ENCODE measurements at places on chromosomes 6 and 20.

DNA sequence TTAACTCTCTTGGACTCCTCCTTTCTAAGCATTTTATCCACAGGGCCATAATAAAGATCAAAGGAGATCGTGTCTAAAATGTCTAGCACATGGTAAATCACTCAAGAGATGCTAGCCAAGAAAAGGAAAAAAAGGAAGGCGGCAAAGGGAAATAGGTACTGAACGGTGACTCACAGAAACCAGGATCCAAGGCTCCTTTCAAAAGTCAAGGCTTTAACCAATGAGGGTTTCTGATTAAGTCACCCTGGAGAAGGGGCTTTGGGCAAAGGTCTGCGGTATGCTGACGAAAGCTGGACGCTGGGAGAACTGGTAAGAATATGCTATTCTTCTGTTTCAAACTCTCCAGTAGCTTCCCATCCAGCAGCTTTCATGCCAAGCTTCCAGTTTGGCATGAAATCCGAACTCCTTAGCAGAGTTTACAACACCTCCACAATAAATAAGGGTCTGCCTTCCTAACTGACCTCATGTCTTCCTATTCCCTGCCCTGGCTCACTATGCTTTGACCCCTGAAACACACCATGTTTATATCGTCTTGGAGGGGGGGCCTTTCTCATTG, 1.0 kb downstream of the TOMM34 start:
- no peak for DNase-seq

DNA sequence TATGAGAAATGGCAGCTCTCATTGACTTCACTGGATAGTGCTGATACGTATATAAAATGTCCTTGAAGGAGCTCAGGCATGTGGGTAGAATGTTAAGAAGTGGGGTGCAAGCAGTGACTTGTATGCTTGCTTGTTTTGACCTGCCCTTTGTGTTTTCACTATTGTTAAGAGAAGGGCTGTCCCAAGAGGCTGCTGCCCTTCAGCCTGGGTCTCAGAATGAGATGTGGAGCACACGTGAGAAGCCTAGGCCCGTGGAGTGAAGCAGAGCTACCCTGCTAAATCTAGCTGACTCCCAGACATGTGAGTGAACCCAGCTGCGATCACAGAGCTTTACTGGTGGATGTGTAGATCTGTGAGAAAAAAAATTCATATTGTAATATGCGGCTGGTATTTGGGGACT, 305.3 kb upstream of the RGS17 start:
- no peak for DNase-seq

DNA sequence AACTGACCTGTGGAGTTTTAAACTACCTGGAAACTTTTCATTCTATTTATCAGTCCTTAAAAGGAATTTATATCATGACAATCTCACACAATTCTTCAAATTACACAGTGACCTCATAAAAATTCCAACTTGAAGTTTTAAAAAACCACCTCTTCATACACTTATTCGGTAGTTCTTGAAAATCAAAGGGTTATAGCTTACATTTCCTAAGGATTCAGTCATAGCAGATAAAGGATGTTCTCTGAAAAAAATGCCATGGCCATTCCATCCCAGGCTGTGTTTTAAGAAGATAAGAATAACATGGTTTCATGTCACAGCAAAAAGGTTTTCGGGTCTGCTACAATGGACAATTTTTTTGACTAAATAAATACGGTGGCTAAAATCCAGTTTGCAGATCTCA, 41.2 kb downstream of the GOPC start:
- no peak for DNase-seq

DNA sequence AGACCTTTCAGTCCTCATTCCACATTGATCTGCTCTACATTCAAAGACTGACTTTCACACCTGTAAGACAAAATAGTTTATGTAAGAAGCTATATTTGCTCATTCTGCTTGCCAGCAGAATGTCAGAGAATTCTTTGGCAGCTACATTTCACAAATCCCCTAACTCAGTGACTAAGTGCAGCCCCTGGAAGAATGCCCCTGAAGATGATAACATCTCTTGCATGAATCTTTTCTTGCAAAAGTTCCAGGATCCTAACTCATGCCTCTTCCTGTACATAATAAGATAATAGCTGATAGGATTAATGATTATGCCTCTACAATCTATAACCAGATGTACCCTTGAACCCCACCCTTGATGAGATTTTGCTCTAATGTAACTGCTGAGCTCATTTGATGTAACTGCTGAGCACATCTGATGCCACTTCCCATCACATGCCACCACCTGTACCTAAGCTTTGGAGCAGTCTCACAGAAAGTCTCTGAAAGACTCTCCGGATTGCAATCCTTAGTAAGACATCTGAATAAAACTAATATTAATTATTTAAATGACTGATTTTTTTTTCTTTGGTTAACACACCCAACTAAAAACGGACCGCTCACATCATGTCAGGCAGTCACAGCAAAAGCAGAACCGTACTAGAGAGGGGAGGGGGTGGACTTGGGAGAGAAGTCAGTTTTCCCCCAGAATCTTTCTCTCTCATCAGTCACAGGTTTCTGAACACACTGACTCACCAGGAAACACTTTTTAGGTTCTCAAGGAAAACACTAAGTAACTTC, 684 bp upstream of the DNAH8 start:
- no peak for DNase-seq

- DNase-seq: no peak
Observed at GRCh38 chr6:57303931-57304681, 13.3 kb upstream of the PRIM2 start.

DNA sequence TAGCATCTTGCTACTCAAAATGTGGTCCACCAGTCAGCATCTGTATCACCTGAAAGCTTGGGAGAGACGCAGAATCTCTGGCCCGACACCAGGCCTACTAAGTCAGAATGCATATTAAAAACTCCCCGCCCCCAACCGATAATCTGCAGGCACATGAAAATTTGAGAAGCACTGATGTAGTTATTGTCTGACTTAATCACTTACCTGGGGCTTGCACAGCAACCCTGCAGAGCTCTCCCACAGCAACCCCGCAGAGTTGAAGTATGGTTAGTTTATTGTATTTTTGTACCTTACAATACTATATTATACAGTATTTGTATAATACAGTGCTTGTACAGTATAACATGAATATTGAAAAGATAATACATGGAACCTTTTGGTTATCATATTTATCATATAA, 53.7 kb downstream of the KLHL31 start:
- DNase-seq: no peak

DNA sequence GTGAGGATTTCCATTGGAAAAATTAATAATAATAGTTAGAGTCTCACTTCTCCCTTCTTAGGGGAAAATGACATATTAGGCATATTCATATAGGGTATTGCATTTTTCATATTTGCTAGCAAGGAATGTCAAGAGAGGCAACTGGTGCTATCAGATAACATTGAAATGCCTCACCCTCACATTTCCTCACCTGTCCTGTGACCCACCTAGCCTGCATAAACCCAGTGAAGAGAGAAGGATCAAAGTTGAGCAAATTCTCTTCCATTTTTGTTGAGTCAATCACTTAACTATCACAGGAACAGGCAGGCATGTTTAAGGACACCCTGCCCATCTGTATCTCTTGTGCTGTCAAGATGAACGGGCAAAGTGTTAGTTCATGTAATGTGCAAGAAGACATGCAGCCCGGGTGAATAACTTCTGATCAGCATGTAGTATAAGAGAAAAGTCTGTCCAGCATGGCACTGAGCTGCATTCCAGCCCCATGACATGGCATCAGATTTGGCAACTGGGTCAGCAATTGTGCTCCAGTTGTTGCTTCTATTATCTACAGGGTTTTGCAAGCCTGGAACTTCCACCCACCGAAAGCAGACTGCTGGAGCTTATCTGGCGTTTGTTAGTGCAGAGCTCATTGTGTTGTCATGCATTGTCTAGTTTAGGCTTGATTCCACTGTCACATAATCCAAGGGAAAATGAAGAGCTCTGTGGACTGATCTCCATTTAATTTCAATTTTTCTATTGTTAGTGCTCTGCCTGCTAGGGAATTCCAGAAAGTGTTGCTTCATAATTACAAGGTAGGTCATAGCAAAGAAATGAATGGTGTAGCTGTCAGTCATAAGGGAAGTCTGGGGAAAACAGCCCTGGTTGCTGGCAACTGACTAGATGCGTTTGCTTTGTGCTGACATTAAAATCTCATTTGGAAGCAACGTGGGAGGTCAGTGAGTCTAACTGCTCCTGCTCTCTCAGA, 138.4 kb upstream of the TNFAIP3 start:
- DNase-seq: no peak

GRCh38 chr6:134640975-134641429, 308.9 kb downstream of the ALDH8A1 start:
- peak; percentile 85 for DNase-seq

DNA sequence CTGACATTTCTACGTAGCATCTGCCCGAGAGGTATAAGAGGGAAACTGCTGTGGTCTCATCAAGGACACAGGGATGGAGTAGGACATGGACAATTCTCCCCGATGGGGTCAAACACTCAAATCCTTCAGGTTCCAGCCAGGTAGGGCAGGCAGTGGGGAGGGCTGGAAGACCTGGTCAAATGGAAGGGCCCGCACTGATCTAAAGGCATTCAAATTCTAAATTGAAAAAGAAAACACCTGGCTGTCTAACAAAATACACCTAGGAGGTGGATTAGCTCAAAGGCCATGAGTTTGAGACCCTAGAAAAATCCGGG, 8.2 kb downstream of the DUSP15 start:
- DNase-seq: no peak

- no peak for DNase-seq
Observed at GRCh38 chr20:51910321-51911050, 108.2 kb upstream of the SALL4 start.

- no peak for DNase-seq
Observed at GRCh38 chr6:4459032-4459431, 317.2 kb upstream of the CDYL start.

GRCh38 chr6:10534419-10534762, 13.2 kb downstream of the GCNT2 start:
- no peak for DNase-seq

GRCh38 chr6:5121956-5122355, 36.8 kb downstream of the PPP1R3G start:
- DNase-seq: no peak

DNA sequence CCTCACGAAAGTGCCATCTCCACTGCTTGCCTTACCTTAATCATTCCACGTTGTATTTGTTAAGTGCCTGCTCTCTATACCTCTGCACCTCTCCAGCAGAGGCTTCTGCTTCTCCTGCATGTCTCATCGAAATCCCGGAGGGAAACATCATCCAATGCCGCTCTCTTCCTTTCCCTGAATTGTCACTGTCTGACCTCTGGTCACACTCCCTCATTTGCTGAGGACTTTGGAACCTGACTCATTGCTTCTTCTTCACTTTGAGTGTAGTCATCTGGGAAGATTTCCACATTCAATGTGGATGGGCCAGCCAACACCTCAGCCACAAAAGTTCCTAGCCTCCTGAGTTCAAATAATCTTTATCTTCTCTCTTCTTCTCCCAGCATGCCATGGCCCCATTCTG, 78.9 kb upstream of the BEND6 start:
- DNase-seq: no peak

GRCh38 chr20:48132834-48133233, 347.6 kb upstream of the SULF2 start:
- no peak for DNase-seq

DNA sequence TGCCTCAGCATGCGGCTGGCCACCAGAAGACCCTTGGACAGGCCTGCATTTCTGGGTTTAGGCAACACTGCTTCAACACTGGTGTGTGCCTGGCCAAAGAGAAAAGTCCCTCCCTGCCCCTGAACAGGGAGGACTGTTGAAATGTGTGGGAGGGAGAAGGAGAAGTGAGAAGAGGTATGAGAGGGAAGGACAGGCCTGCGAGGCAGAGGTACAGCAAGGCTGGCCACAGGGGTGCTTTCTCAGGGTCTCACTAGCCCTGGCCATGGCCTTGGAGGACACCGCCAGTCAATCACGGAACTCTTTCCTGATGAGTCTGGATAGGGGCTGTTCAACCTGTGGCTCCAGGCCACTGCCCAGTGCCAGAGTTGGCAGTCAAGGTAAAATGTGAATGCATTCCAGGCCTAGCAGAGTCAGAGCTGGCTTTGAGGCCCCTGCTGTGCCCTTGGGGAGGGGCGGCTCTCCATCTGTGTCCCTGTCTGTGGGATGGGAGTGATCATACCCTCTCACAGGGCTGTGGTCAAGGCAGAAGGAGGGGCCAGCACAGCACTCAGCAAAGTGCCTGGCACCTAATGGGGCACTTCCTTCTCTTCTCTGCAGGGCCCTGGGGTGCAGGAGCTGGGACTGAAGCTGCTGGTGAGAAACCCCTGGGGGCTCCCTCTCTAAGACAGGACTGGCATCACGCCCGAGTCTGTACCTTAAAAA, 43.2 kb upstream of the CDH22 start:
- no peak for DNase-seq

DNA sequence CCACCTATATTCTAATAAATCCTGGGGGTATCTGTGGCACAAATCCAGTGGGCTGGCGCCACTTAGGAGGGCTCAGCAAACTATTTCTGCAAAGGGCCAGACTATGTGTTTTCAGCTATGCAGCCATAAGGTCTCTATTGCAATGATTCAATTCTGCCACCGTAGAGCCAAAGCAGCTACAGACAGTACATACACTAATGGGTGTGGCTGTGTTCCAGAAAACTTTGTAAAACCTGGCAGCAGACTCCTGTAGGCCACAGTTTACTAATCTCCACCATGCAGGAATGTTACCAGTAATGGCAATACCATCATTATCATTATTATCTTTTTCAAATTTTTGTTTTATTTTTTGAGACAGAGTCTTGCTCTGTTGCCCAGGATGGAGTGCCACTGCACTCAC, 65.7 kb downstream of the SULF2 start:
- DNase-seq: no peak

- DNase-seq: no peak
Observed at GRCh38 chr6:25173951-25174474, 105.2 kb upstream of the CARMIL1 start.

- DNase-seq: no peak
Observed at GRCh38 chr20:8209061-8209460, 77.0 kb downstream of the PLCB1 start.

DNA sequence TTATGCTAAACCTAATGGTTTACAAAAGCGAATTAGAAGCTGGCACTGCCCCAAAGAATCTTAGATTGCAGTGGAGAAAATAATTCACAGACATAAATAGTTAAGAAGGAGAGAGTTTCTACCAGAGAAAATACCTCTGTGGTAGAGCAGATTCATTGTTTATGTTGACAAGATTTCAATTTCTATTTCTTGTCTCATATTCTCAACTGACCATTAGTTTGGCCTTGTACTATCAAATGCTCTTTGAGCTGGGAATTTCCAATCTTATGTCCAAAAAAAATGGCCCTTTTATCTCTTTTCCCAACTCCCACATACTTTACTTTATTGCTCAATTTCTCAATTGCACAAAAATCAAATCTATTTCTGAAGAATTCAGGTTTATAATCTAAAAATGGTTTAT, 804.1 kb upstream of the CITED2 start:
- DNase-seq: no peak

- DNase-seq: no peak
Observed at GRCh38 chr6:96934087-96934486, 9.6 kb downstream of the KLHL32 start.

GRCh38 chr6:90368601-90369000, 72.0 kb upstream of the BACH2 start:
- DNase-seq: no peak

DNA sequence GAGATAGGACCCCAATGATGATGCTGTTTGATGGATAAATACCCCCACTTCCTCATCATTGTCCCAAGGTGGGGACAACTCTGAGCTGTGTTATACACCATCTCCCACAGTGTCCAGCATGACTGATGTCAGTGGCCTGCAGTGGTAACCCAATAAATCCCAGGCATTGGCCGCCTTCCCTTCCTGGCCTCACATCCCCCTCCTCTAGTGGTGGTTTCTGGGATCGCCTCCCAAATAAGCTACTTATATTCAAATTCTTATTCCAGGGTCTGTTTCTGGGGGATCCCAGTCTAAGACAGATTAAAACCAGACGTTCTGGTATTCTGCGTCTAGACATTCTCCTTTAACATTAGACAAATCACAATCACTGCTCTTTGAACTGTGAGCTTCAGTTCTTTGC, 90.6 kb downstream of the SCP2D1 start:
- DNase-seq: no peak

Measured in CD4-positive, alpha-beta T cell treated with Interleukin-10 for 1 hour (primary cell).